ENCODE measurements at places on chromosomes 16 and 17.

GRCh38 chr16:48353565-48354163 lies 31.5 kb downstream of the SIAH1 start:
- peak; percentile 51 for DNase-seq

- no peak for DNase-seq
These were observed 160.3 kb downstream of the PCTP start for GRCh38 chr17:55911186-55911585.

DNA sequence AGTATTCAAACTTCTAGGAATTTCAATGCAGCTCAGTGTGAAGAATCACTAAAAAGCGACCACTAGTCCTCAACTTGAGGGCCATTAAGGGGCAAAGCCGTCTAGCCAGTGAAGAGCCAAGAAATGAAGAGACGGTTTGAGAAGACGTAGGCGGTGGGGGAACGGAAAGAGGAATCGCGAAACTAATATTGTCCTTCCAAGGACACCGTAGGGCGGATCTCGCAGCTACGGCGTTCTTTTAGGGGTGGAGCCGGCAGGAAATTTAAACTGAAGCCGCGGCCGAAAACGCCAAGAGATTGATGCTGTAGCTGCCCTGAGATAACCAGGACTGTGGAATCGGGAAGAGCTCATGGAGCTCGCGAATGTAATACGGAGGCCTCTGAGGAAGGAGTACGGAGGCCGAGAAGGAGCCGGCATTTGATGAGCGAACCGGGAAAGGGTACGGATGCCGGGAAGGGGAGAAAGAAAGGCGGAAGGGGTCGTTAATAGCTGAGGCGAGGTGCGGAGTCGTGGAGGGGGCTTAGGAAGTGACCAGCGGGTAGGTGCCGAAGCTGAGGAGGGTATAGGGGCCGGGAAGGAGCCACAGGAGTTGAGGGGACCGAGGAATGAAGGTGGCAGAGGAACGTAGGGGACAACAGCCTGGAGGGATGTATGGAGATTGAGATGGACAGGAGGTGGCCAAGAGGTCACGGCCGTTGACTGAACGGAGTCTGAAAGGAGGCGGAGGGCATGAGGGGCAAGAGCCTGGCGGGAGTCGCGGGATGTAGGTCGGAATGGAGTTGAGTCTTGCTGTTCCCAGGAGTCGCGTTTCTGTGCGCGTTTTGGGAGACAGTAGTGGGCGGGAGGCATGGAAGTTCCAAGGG lies at the start of gene DBF4B:
Gene DBF4B, plus strand, starts transcription at position 265 of the 863 bp plus-strand sequence. Its CDS starts 156 bp downstream, at position 421.
- peak; percentile 89 for DNase-seq

- DNase-seq = no peak
These were observed 69.1 kb downstream of the METRNL start for GRCh38 chr17:83148317-83149028.

GRCh38 chr17:29294580-29294900 lies 592 bp upstream of the NUFIP2 start:
- DNase-seq = no peak

- DNase-seq = no peak
These were observed 55.7 kb downstream of the WSB1 start for GRCh38 chr17:27349540-27350021.

DNA sequence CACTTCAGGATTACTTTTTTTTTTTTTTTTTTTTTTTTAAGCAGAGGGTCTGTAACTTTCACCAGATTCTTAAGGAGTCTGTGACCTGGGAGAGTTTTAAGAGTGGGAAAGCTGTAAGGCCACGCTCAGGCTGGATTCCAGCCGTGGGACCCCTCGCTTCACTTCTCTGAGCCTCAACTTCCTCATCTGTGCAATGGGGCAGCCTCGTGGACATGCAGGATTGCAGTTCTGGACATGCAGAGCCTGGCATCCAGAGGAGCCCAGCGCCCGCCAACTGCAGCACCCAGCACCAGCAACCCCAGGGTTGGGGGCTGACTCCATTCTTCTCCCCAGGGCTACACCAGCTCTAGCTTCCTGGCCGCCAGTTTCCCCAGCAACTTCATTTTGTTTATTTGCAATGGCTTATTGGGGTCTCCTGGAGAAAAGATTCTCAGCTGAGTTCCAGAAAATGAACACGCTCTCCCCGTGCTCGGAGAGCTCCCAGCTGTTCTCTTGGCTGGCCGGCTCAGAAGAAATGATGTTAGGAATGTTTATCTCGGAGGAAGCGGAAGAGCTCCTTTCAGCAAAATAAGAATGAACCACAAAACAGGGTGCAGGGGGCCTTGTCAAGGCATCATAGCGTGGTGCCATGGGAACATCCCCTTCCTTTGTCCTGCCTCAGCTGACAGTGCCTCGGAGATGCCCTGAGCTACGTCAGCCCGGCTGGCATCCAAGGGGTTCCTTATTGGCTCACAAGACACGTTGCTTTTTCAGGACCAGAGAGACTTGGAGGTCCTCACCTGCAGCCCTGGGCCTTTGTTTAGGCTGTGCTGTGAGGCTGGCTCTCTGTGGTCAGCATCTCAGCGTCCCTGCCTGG lies 22.9 kb upstream of the ZCCHC14 start:
- DNase-seq = peak; percentile 10

Measured in G401 (cell line).